Panc1 (cell line): ENCODE measurements at places on chromosomes 16 and 17.

DNA sequence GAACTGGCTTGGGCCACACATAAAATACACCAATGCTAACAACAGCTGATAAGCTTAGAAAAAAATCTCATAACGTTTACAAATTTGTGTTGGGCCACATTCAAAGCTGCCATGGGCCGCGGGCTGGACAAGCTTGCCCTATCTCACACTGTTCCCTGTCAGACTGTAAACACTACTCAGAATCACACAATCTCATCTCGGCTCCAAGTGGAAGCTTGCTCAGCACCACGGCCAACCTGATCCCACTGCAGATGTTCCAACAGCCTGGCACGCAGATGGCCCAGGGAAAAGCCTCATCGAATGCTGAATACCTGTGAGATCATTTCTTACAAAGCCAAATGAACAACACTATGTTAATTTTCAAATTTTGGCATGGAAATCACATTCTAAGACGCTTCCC is 125.8 kb downstream of the ANKRD11 start:
- DNase-seq = no peak

DNA sequence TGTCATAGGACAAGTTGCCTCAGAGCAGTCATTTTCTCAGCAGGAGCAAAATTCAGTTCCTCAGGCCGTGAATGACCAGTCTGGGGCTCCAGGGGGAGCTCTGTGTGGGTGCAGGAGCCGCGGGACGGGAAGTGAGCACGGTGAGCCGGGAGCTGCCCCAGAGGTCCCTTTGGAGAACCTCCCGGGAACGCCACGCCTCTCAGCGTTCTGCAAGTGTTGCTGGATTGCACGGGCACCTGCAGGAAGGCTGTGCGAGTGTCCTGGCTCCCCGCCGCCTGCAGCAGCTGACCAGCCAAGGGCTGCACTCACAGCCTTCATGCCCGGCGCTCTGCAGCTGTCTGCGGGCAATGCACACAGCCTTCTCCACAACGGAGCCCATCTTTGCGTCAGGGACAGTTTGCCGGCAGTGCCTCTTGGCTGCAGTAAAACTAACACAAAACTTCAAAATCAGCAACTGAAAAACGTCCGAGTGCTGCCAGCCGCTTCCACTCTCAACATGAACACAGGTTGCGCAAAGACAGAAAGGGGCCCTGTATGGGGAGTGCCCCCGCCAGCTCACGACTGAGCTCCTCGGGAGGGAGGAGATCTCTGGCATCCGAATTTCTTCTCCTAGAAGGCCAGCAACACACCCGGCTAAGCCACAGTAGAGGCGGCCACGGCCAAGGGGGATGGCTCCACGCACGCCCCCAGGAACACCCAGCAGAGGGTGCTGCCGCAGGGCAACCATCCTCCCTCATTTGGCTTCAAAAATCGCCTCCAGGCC is 16.0 kb downstream of the NDUFAF8 start:
- DNase-seq = no peak

GRCh38 chr16:87064731-87065445 is 252.3 kb downstream of the C16orf95 start:
- DNase-seq = no peak

DNA sequence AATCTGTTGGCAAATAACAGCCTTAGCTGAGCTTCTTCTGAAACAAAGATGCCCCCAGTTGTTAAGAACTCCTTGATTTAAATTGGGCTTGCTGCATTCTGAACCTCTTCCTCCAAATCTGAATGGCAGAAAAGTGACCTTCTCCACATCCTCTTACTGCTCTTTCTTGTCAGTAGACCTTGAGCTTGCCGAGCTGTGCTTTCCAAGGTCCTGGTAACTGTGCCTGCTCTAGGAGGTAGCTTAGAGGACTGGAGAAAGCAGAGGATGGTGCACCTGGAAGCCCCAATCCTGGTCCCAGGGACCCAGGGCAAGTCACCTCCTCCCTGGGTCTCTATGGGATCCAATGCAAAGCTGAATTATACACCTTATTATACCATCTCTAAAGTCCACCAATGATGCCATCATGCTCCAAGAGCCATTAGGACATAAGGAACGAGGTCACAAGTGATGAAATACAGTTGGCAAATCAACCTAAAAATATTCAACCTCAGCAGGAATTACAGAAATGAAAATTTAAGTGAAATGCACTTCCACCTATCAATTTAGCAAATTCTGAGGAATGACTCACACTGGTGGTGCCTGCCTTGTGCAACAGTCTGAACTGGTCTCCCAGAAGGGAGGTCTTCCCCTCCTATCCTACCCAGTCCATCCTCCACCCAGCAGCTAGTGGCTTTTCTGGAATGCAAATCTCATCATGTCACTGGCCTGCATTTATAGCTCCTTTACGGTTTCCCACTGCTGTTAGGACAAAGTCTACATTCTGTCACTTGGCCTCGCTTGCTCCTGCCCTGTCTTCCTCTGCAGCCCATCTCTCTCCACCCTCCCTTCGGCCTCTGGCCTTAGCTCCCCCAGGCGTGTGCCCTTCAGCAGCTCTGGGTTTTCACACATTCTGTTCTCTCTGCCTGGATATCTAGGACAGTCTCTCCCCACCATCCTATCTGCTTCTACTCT is 36.6 kb downstream of the TOM1L2 start:
- no peak for DNase-seq

DNA sequence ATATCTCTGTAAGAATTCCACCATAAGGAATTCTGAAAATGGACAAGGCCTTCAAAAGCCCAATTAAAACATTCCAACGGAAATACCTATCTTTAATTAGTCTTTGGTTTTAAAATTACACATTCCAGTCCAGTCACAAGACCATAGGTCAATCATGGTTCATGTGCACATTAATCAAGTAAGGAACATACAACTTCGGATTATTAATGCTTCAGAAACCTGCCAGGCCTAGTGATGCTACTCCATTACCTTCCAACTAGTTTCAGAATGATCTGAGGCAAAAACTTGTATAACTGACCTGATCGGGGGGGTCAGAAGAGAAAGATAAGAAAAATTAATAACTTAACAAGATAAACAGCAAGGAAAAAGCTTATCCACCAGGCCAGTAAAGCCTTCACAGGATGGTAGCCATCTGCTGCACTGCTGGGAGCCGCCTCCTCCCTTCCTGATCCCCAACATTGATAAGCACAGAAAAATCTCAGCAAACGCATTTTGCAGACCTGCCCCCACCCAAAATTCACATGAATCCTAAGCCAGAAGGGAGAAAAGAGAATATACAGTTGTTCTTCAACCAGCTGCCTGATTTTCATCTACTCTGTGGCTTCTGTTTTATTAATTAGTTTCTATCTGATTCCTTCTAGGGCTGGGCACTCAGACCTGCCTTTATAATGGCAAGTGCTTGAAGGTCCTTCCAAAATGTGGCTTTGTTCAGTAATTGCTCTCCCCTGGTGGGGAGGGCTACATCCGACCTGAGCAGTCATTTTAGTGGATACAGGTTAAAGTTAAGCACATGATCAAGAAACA is 6.0 kb downstream of the SDR42E1 start:
- DNase-seq = no peak

DNA sequence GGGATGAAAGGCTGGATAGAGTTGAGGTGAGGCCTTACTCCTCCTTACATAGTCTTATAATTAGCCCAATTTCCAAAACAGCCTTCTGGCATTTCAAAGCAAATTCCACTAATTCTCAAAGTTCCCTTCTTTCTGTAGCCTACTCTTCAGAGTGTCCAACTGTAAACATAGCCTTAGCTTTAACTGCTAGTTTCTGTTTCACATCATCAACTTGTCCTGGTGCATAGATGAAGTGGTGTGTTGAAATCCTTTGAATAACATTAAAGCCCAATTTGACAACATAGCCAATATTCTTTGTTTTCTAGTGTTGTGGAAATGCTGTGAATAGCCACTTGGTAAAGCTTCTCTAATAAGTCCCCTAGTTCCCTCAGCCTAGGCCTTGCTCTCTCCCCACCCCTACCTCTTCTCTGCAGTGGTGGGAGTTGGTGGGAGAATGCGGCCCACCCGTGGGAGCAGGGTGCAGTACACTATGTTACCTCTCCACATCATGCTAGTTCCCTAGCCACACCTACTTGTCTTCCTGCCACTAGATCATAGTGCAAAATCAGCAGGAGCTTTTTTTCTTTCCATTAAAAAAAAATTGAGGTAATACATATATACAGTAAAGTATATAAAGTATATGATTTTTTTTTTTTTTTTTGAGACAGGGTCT is 127.0 kb upstream of the HAS3 start:
- DNase-seq = no peak

- DNase-seq = no peak
Observed at GRCh38 chr17:14622615-14623101, 321.8 kb downstream of the HS3ST3B1 start.

- DNase-seq = no peak
Observed at GRCh38 chr17:47363171-47363570, 39.4 kb downstream of the EFCAB13 start.

GRCh38 chr16:48335961-48336360 is 49.3 kb downstream of the SIAH1 start:
- DNase-seq = no peak

DNA sequence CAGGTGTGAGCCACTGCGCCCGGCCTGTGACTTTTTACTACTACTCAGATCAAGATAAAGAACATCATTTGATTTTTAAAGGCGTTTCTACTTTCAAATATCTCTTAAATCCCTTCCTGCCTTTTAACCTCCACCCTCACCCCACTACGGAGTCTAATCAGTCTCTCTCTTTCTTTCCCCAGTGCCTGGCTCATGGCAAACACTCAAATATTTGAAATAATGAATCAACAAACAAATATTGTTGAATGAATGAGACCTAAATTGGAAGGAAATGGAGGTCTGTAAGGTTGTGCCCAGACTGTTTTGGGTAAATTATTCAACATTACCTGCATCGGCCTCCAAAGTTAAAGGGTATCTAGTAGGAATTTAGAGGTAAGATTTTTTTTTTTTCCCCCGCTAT is 14.7 kb downstream of the COPZ2 start:
- no peak for DNase-seq

GRCh38 chr16:69476920-69477443 is 52.6 kb downstream of the CYB5B start:
- peak; percentile 45 for DNase-seq
